ENCODE measurements at places on chromosomes 4 and X.

GRCh38 chrX:118726887-118727685 is at the start of gene IL13RA1:
IL13RA1 (plus strand) TSS chrX:118727606; CDS start chrX:118727639, 33 bp downstream.
- peak; percentile 71 for DNase-seq

DNA sequence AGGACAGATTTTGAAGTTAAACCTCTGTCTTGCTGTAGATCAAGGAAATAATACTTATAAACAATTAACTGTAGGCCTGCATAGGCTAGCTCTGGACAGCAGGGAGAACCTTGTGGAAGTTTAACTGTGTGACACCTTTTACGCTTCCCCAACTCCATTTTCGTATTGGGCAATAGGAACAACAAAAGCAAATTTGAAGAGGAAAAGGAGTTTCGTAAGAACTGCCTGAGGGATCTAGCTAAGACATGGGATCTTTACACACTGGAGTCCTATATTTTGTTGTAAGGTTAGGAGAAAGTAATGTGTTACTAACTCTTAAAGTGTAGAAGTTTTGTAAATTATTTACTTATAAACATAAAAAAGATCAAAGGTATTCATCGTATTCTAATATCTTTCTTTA is 324.9 kb upstream of the CASK start:
- DNase-seq: no peak

GRCh38 chrX:42027367-42028000 is 104.1 kb upstream of the CASK start:
- no peak for DNase-seq

- peak; percentile 91 for DNase-seq
These were observed 73.7 kb downstream of the TBL1X start for GRCh38 chrX:9538544-9539045.

DNA sequence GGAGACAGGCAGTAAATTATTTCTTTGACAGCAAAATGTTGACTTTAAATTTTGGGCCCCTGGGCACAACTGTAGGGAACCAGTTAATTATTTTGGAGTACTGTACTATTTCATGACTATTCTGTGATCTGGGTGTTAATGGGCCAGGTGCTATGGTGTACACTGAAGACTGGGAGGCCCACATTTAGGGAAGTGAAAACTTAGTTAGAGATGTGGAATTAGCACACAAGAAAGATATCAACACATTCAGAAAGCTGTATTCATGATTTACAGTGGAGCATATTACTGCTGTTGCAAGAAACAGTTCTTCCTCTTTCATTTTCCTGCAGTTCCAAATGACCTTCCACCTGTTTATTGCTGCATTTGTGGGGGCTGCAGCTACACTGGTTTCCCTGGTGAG is 12.4 kb downstream of the PLP1 start:
- DNase-seq: no peak

DNA sequence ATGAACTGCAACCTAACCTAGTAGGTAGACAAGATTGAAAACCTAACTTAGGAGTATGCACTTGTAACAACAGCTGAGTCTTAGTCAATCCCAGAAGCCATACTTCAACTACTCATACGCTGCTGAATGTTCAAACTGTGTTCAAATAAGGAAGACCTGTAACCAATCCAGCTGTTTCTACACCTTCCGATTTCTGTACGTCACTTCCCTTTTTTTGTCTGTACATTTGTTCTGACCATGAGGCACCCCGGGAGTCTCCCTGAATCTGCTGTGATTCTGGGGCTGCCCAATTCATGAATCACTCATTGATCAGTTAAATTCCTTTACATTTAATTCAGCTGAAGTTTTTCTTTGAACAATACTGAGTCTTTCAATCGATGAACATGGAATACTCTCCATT is 89.5 kb downstream of the BMP3 start:
- DNase-seq: no peak

- DNase-seq: no peak
These were observed 17.4 kb downstream of the SORBS2 start for GRCh38 chr4:185794637-185795036.

- DNase-seq: no peak
These were observed 51.3 kb downstream of the FNIP2 start for GRCh38 chr4:158819942-158820786.

GRCh38 chr4:10706236-10706635 is 21.7 kb upstream of the CLNK start:
- no peak for DNase-seq

DNA sequence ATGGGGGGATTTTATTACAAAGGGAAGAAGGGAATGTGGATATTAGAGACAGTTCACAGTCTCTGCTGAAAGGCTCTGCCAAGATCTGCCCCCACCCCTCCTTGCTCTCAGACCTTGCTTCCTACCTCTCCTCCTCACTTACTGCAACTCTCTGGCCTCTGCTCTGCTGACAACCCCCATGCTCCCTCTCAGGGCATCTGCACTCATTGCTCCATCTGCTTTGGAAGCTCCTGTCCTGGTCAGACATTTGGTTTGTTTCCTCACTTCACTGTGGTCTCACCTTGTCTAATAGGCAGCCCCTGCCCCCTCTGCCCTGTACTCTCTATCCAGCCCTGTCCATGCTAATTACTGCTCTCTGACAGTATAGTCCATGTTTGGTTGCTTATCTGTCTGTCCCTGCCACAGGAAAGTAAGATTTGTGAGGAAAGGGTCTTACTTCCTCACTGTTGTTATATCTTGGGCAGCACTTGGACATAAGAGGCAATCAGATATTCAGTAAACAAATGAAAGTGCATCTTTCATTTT is 189.3 kb downstream of the PTTG2 start:
- no peak for DNase-seq

GRCh38 chr4:68905939-68906779 is 45.4 kb downstream of the UGT2A3 start:
- peak; percentile 45 for DNase-seq

- DNase-seq: no peak
These were observed 2.1 kb upstream of the PITX2 start for GRCh38 chr4:110624904-110625494.

- DNase-seq: no peak
These were observed 1420.5 kb downstream of the PCDH7 start for GRCh38 chr4:32140636-32141035.

- DNase-seq: peak; percentile 30
These were observed at the start of gene LONRF3 for GRCh38 chrX:118974088-118974907. LONRF3 (plus strand) TSS chrX:118974618; CDS start chrX:118974781, 163 bp downstream.

DNA sequence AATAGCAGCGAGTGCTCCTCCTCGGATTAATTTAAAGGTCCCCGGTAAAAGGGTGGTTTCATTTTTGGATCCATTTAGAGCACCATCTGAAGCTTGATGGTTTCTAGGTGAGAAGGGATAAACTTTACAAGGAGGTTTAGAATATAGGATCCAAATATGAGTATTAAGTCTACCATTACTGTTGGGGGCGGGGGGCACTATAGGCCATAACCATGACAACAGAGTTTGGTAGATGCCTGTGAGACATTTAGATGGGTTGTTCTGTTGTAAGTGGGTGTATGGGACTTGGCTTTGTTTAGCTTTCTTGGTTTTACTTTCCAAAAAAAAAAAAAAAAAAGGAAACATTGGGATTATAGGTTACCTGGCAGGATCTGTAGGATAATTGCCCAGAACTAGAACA is 92.7 kb downstream of the TENT5D start:
- DNase-seq: no peak

- DNase-seq: no peak
These were observed 192.5 kb downstream of the EDA start for GRCh38 chrX:69808375-69808774.

GRCh38 chr4:41106081-41106480 is 108.3 kb downstream of the APBB2 start:
- no peak for DNase-seq

GRCh38 chr4:177308847-177309521 is 690 bp upstream of the NEIL3 start:
- no peak for DNase-seq

- no peak for DNase-seq
These were observed 65.0 kb upstream of the IL15 start for GRCh38 chr4:141571362-141571761.

DNA sequence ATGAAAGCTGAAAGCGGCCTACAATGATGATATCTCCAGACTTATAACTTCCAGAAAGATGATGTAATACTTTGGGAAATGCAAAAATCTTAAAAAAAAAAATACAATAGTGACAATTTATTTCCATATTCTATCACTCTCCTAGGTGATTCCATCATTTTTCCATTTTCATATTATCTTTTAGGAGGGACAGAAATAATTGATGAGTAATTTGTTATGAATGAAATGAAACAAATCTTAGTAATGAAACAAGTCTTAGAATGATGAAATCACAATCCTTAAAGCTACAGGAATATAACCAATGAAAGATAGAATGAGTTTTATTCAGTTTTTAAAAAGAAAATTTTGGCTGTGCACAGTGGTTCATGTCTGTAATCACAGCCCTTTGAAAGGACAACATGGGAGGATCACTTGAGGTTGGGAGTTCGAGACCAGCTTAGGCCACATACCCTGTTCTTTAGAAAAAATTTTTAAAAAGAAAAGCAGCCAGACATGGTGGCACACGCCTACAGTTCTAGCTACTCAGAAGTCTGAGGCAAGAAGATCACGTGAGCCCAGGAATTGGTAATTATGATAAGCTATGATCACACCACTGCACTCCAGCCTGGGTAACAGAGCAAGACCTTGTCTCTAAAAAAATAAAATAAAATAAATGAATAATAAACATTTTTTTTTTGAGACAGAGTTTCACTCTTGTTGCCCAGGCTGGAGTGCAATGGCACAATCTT is 21.7 kb downstream of the CLOCK start:
- no peak for DNase-seq

DNA sequence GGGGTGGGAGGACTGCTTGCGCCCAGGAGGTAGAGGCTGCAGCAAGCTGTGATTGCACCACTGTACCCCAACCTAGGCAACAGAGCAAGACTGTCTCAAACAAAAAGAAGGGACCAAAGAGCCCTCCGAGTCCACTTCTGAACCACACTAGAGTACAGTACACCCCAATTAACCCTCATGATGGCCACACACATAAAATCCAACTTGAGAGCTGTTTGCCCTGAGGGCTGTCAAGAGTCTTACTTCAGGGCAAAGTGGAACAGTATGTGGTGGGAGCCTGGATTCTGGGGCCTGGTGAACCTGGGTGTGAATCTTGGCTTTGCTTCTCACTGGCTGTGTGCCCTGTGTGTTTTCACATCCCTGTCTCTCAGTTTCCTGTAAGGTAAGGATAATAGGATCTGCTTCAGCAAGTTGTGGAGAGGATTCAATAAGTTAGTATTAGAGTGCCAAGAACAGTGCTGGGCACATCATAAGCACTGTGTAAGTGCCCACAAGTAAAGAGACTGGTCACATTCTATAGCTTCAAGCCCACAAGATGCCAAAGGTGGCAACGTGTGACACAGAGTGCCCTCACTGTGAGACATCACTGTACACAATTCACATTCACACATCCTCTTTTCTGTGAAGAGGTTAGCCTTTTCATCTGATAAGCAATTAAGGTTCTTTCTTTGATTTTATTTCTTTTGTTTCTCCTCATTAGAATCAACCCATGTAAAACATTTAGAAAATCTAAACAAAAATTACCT is 52.1 kb downstream of the LEF1 start:
- DNase-seq: no peak

DNA sequence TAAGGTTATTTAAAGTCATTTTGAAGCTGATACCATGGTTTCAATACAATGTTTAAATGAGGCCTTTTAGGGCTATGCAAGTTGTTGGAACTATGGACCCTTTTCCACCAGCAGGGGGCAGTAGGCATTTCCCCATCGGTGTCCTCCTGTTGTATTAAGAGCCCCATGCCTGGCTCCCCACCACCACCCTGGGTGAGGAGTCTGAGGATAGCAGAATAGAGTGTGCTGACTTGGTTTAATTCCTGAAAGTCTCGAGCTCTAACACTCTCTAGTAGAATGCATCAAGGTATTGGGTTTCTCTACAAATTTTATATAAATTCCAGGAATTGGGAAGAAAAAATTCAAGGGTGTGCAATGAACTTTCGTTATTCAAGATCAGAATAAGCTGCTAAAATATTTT is 234.8 kb upstream of the JADE1 start:
- peak; percentile 28 for DNase-seq

DNA sequence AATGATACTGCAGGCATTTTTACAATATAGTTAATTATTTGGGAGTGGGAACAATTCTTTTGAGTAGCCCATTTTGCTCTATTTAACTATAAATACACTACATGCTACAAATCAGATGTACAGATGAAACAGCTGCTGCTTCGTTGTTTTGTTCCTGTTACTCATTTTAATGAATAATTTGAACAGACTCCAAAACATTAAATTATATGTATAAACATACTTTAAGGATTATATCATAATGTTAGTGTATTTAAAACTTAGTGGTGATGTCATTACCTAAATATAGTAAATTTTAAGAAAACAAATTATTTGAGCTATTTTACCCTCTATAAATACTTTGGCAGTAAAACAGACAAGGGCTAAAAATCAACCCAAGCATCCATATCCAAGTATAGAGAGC is 60.7 kb downstream of the GAB1 start:
- DNase-seq: no peak

DNA sequence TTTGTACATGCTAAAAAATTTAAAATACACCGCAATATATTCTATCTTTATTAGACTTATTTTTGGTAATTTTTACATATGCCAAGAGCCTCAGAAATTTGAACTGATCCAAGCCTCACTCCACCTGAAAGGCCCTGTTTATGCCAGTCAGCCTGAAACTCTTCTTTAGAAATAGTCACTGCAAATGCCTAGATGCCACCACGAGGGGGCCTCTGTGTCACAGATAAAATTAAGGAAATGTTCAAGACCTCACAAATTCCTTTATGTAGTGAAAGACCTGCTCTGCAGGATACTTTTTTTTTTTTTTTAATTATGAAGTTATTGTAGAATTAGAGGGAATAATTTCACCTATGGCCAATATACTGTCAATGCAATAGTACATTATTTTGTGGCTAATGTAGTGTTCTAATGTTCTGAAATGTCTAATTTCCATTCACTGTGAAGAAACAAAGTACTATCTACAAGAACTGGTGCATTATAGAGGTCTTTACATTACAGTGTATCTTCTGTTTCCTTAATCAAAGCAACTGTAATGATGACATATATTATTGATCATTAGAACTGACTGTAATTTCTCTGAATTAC is 69.8 kb downstream of the DTHD1 start:
- peak; percentile 30 for DNase-seq

GRCh38 chrX:119755981-119756533 is 2.3 kb upstream of the SOWAHD start:
- no peak for DNase-seq

DNA sequence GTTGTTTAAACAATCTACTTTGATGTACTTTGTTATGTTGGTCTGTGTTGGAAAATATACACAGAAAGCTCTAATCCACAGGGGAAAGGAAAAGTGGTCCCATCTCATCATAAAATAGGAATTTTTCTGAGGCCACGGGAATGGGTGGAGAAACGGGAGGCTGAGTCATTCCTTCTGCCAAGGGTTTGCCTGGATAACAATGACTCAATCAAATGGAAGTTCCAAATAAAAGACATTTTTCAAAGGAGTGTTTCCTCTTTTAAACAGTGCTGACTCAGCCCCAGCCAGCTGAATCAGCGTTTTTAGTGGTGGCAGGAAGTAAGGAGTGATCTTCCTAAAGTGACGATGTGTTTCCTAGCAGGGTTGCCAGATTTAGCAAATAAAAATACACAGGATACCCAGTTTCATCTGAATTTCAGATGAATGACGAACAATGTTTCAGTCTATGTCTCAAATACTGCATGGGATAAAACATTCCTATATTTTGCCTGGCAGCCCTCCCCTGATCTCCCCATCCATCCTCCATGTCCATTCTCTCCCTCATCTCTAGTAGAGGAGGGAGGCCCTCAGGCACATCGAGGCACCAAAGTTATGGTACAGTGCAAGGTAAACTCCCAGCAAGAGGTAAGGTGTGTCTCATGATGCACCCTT is 345.4 kb upstream of the GATB start:
- DNase-seq: no peak
